ENCODE measurements at places on chromosomes 12 and 14.
A peak's percentile ranks its signal among the peaks of the same experiment; 100 is the strongest.

- DNase-seq, result no peak
Measured at GRCh38 chr14:85310491-85311272, 219.3 kb upstream of the FLRT2 start.

DNA sequence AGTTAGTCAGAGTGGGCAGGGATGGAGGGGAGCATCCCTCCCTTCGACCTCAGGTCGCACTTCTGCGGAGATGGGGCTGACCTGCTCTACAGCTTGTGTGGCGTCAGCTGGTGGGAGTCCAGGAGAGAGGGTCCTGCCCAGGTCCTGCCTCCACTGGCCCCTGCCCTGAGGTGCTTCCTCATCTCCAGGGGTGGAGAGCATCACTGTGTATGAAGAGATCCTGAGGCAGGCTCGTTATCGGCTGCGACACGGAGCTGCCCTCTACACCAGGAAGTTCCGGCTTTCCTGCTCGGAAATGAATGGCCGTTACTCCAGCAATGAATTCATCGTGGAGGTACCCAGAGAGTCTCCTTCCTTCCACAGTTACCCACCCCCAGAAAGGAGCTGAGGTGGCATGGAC lies 20.2 kb downstream of the CLSTN3 start:
- DNase-seq, result no peak

DNA sequence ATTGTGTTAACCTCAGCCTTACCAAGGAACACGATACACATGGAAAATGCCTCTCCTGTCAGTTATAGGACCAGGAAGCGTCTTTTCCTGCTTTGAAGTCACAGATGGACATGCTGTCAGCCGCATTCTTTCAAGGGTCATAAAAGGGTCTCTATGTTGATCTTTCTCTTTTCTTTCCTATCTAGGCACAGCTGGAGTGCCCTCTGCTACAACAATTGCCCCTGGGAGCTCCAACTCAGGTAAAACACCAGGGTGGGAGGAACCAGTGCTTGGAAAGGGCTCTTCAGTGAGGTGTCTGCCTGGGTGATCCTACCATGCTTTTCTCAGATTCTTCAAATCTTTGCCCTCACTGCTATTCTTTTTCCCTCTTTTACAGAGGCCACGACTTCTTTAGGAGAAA lies 157.4 kb upstream of the CNTN1 start:
- DNase-seq, result no peak

DNA sequence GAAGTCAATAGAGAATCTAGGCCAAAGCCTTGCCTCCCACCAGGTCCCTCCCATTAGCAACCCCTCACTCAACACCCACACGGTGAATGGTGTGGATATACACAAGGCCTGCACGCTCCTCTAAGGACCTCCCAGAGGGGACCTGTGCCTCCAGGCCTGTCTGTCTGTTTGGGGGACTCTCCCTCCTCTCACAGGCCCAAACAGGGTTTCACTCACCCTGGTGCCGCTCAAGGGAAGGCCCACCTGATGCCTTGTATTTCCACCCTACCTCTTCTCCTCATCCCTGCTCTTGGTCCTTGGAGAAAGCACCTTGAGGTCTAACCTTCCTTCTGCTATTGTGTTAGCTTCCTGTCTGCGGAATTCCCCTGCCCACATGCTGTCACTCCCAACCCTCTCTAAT lies 4.4 kb downstream of the SDR9C7 start:
- no peak for DNase-seq

GRCh38 chr14:94769391-94770250 lies at the start of gene GSC:
GSC (minus strand) TSS chr14:94770113; CDS start chr14:94770015, 98 bp downstream.
- DNase-seq, result peak; percentile 82

GRCh38 chr14:91899213-91899612 lies 31.9 kb upstream of the TC2N start:
- DNase-seq, result no peak

DNA sequence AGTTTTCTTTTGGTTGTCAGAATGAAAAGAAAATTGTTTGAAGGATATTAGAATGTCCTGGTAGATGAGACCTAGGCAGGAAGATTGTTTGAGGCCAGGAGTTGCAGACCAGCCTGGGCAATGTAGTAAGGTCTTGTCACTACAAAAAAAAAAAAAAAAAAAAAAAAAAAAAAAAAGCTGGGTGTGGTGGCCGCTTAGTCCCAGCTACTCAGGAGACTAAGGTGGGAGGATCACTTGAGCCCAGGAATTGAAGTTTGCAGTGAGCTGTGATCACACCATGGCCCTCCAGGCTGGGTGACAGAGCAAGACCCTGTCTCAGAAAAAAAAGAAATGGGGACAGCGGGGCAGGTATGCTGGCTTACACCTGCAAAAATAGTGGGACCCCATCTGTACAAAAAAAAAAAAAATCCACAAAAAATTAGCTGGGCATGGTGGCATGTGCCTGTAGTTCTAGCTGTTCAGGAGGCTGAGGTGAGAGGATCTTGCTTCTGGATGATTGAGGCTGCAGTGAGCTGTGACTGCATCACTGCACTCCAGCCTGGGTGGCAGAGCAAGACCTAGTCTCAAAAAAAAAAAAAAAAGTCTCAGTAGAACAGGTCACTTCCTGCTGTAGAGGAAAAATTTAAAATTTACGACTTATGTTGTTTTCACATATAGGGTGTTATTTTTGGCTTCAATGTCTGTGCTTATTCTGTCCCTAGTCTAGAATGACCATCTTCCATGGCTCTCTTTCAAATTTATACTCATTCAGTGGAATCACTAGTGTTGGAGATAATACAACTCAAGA lies 70.7 kb downstream of the PPHLN1 start:
- DNase-seq, result no peak

DNA sequence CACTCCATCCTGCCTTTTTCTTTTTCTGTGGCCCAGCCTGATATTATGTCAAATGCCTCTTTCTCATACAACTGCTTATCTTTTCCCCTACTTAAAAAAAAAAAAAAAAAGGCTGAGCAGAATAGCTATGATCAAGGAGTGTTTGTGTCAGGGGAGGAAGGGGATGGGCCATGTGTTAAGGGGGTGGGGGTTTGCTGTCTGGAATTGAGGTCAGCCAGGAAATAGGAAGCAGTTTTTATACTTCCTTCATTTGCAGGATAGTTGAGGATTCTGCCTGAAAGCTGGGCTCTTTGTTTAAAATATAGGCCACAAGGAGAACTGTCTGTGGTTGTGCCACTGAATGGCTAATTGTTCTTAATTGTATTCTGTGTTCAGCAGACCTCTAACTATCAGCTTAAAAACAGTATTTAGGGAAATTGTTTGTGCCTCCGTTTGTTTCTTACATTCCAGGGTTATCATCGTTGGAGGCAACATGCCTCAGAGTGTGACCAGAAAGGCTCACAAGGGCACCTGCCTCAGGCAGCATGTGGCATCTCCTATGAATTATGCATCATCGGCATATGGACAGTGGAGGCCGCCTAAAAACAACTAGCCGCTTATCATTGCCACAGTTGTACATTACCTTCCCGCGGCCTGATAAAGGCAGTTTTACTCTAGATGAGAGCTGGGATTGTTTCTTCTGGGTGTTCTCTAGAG lies 96.0 kb downstream of the SRGAP1 start:
- no peak for DNase-seq

DNA sequence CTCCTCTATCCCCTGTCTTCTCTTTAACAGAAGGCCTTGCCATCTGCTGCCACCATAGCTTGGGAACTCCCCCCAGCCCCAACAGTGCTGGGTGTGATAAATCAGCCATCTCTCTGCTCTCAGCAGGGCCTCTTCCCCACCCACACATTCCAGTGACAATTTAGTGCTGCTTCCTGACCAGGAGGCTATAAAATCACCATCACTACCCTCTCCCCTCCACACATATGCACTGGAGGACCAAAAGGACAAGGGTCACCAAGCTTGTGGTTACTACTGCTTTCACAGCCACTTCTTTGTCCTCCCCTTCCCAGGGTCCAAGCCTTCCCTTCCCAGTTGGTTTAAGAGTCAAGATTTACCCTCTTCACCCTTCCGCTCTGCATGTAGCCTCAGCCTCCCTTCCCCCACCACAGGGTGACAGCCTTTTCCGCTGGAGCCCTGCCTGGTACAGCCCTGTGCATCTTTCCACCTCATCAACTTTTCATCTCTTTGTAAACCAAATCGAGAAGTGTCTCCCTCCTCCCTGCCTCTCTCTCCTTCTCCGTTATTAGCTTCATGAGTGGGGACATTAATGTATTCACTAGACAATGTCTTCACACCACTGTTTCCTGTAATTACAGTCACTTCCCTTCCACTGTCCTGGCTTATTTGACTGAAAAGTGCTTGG lies 9.4 kb downstream of the PSMB5 start:
- no peak for DNase-seq

- DNase-seq, result no peak
Measured at GRCh38 chr14:63276492-63277342, 42.0 kb downstream of the GPHB5 start.

DNA sequence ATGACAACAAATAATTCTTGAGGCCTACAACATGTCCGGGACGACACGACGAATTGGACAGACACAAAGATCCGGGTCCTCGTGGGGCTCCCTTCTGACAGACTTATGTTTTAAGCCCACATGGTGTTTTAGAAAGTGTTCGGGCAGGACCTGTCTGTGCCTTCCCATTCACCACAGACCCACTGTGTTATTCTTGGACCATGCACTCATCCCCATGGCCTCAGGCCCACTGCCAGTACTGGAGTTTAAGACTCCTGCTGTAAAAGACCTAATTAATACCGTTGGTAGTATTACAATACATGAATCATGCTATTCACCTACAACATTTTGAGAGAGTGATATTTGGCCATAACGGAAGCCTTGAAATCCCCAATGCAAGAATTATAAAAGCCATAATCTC lies 20.0 kb downstream of the SLC15A4 start:
- no peak for DNase-seq

GRCh38 chr14:77406718-77407117 lies 16.6 kb downstream of the NOXRED1 start:
- no peak for DNase-seq

Measured in aorta (tissue), 5 donors.